NCI-H460 (cell line): ENCODE measurements at places on chromosomes 2 and 18. TPM values are rescaled to one million over a fixed set of nuclear protein-coding genes. Genes with fewer than 3 reads are reported as not detected.

CFC1 gene
- not detected in 2 replicates for total RNA-seq

GRCh38 chr18:8699948-8700347 lies 5.4 kb upstream of the MTCL1 start:
- no peak for DNase-seq

- no peak for DNase-seq
Measured at GRCh38 chr2:124323321-124323720, 298.2 kb downstream of the CNTNAP5 start.

GRCh38 chr2:47205576-47206141 lies 50.6 kb upstream of the STPG4 start:
- DNase-seq: no peak

ATP8B1 gene
- total RNA-seq: 0.25 and 0.26 TPM in 2 replicates

GRCh38 chr2:88451811-88452564 lies 505 bp downstream of the FOXI3 start:
- no peak for DNase-seq

DNA sequence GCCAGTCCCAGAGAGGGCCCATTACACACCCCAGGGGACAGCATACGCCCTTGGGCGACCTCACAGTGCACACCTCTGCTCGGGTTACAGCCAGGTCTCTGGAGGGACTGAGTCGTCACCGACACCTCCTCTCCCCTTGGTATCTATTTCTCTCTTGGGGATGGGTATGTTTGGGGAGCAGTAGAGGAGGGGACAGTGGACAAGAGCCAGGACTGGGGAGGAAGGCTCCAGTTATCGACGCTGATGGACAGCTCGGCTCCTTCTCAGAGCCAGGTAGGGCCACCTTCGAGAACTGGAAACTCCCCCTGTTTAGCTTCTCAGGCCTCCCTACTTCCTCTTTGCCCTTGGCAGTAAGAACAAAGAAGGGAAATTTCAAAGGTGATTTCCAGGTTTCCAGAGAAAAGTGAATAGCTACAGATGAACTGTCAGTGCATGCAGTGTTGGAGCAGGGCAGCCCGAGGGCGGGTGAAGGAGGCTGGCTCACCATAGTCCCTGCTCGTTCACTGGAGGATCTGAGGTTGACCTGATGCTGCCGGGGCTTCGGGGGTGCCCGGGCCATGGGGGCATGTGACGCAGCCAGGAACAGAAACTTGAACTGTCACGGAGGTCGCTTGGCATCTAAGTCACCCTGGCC lies 4.4 kb upstream of the SEMA4C start:
- DNase-seq: no peak

ACMSD gene
- not detected in 2 replicates for total RNA-seq

CTIF gene
- 47.2 and 57.0 TPM in 2 replicates for total RNA-seq

GRCh38 chr2:178450524-178450773 lies 526 bp downstream of the PRKRA start:
- DNase-seq: no peak

PLA2R1 gene
- 20.2 and 22.8 TPM in 2 replicates for total RNA-seq

GRCh38 chr2:200345975-200346374 lies 39.5 kb downstream of the SPATS2L start:
- no peak for DNase-seq

- no peak for DNase-seq
Measured at GRCh38 chr2:43165378-43166069, 60.9 kb downstream of the ZFP36L2 start.

- no peak for DNase-seq
Measured at GRCh38 chr2:9548506-9548905, 7.1 kb downstream of the ADAM17 start.

CRYGC gene
- not detected in 2 replicates for total RNA-seq

HRH4 gene
- total RNA-seq: 0.12 and 0.29 TPM in 2 replicates

GRCh38 chr2:219218217-219218731 lies 484 bp downstream of the ABCB6 start:
- DNase-seq: peak; percentile 48

DNA sequence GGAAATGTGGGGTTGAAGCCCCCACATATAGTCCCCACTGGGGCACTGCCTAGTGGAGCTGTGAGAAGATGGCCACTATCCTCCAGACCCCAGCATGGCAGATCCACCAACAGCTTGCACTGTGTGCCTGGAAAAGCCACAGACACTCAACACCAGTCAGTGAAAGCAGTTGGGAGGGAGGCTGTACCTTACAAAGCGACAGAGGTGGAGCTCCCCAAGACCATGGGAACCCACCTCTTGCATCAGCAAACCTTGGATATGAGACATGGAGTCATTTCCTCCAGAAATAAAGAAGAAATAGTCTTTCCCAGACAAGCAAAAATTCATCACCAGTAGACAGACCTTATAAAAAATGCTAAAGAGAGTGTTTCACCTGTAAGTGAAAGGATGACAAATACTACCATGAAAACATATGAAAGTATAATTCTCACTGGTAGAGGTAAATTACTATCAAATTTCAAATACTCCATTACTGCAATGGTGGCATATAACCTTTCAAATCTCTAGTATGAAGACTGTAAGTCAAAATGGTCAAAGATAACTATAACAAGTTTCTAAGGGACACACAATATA lies 152.6 kb upstream of the EPHA4 start:
- no peak for DNase-seq

DNA sequence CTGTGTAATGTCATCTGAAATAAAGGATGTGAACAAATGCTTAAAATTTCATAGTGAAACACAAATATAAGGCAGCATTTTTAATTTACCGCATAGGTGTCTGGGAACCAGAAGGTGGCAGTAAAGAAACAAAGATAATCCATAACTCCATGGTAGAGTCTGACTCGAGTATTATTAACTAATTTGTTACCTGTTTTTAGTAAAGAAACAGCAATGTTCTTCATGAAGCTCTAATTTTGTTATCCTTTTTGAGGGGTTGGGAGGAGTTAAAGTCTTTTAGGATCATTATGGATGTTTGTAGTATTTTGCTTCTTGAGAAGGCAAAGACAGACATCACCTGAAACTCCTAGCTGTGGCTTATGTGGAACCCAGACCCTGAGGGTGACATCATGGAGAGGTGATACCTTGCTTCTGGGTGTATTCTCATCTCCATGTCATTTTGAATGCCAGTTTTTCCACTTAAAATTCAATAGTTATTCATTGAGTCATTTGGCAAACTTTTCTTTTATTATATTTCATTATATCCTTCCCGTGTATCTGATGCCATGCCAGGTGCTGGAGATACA lies 286.2 kb upstream of the EPAS1 start:
- peak; percentile 59 for DNase-seq

UCN gene
- 4.6 and 6.8 TPM in 2 replicates for total RNA-seq

GRCh38 chr18:64639536-64639935 lies 490.6 kb upstream of the LINC00305 start:
- no peak for DNase-seq

ZNF521 gene
- not detected in 2 replicates for total RNA-seq

CD8A gene
- 0.12 and 0.29 TPM in 2 replicates for total RNA-seq

DNA sequence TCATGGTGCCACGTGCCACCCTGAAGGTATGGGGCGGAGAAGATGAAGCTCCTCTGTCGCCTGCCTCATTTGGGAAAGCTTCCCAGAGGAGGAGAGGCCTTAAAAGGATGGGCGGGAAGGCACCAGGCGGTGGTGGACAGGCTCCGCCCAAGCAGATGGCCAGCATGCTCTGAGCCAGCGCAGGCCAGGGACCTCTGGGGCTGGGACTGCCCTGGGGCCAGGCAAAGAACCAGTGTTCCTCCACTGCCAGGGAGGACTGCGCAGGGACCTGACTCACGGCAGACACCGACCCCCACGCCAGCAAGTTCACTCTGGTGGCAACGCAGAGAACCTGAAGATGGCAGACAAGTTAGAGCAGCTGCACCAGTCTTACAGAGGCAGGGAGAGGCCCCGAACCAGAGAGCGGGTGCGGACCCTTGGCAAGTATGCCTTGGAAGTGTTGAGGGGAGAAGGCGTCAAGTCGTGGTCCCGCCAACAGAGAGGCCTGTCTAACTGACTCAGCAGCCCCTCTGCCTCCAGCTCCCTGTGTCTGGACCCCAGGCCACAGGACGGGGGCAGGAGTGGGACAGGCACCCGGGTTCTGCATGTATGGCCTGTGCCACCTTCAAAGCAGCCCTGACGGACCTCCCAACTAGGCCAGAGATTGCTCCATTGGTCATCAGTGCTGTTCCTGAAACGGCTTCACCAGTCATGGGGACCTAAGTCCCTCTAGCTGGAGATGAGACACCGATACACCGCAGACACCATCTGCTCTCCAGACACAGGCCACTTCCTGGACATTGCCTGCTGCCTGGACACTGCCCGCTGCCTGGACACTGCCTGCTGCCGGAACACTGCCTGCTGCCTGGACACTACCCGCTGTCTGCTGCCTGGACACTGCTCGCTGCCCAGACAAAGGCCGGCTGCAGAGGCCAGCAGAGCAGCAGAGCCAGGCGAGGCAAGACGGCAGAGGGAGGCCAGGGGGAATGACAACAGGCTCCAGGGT lies 124.7 kb downstream of the HDAC4 start:
- peak; percentile 78 for DNase-seq

- DNase-seq: no peak
Measured at GRCh38 chr2:205556357-205556756, 125.9 kb upstream of the NRP2 start.

DTYMK gene
- total RNA-seq: 57.4 and 70.3 TPM in 2 replicates

IL36RN gene
- not detected in 2 replicates for total RNA-seq

LMAN2L gene
- total RNA-seq: 13.2 and 14.3 TPM in 2 replicates

STAMBP gene
- total RNA-seq: 81.2 and 88.6 TPM in 2 replicates

- DNase-seq: no peak
Measured at GRCh38 chr2:60353406-60353800, 200.1 kb downstream of the BCL11A start.

- DNase-seq: no peak
Measured at GRCh38 chr2:169649278-169649677, 44.9 kb downstream of the CFAP210 start.

DNA sequence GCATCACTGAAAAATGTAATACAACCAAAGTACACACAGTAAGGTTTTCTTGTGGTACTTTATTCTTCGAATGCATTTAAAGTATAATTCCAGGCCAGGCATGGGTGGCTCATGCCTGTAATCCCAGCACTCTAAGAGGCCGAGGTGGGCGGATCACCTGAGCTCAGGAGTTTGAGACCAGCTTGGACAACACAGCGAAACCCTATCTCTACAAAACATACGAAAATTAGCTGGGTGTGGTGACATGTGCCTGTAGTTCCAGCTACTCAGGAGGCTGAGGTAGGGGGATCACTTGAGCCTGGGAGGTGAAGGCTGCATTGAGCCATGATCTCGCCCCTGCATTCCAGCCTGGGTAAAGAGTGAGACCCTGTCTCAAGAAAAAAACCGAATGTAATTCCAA lies 3.9 kb upstream of the TTC39C start:
- DNase-seq: no peak

DNA sequence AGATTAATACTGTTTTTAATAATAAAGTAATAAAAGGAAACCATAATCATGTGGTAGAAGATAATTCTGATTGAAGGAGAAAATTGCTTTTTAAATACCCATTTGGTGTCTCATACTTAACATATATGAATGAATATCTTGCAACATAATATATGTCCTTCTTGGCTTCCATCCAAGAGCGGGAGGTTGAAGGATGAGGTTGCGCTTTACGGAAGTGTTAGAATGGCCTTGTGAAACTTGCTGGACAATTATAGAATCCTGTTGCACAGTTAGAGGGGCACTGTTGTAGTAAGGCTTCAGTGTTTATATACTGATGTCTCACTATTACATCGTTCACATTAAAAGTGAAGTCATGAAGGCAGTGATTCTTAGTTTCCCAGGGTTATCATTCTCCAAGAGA lies 9.4 kb downstream of the INSIG2 start:
- peak; percentile 38 for DNase-seq

TRPM8 gene
- not detected in 2 replicates for total RNA-seq

DNA sequence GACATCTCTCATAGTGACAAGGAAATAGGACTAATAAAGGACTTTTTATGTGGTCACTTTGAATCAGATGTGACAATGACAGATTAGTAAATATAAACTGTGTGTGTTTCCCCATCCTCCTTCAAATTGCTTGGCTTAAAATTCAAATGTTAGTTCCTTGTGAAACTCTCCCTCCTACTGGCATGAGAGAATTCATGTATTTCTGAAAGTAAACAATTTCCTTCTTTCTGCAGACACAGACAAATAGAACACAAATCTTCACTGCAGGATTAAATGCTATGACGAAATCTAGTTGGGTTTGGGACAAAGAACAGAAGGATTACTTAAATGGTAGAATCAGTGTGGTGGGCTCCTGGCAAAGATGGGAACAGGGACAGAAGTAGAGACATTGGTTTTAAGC lies 328.7 kb upstream of the FAM98A start:
- DNase-seq: no peak

TBC1D8 gene
- 25.9 and 27.8 TPM in 2 replicates for total RNA-seq

DNA sequence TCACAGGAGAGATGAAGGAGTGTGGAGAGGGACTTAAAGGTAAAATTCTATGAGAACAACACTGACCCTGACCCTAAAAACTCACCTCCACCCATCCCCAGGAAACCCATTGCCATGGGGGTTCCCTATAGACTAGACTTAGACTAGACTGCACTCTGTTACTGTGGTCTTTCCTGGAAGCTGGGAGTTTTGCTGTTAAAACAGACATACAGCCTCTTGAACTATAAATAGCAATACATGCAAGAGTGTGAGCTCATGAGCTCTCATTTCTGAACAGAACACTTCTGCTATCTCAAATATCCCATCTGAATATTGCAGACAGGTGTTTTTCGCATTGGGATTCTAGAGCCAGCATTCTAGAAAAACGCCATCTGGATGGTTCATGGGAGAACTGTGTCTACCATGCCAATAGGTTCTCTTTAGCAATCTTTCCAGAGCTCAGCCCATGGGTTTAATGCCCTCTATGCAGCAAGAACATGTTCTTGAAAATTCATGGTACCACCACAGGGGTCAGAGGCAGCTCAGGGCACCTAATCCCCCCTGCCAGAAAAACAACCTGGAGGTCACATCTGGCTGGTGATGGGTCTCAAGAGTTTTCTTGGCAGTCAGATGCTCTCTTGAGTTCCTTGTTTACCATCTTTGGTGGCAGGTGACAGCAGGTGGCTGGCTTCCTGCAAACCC lies 51.9 kb downstream of the SLC14A2 start:
- DNase-seq: no peak

ANKRD29 gene
- 6.9 and 7.4 TPM in 2 replicates for total RNA-seq

- DNase-seq: no peak
Measured at GRCh38 chr18:60838677-60839076, 466.1 kb upstream of the MC4R start.

STAT4 gene
- total RNA-seq: 10.4 and 12.7 TPM in 2 replicates

GRCh38 chr2:138626148-138626547 lies 124.6 kb downstream of the SPOPL start:
- DNase-seq: no peak

- no peak for DNase-seq
Measured at GRCh38 chr18:44320619-44321460, 359.8 kb upstream of the SETBP1 start.

CD226 gene
- total RNA-seq: 41.8 and 45.5 TPM in 2 replicates

DNA sequence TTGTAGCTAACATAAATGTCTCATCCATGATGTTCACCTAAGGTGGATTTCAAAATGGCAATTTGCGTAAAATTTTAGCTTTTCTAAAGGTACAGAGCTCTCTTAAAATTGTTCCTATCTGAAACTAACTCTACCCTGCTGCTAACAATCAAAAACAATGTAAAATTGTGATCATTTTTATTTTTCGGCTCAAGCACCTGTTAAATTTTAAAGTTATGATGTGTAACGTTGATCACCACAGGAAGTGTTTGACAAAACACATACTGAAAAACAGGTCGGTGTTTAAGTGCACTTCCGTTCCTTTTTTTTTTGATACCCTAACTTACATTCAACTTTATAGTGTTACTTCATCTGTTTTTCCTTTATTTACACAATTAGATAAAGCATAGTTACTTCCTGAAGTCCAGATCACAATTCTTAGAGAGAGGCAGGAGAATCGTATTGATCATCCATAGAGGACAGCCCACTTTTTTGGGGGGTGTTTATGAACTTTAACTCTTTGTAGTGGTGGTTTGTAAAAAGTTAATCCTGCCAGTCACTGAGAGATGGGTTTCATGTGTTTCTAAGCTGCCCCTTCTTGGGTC lies 6.0 kb upstream of the NCK2 start:
- no peak for DNase-seq

ZNF804A gene
- total RNA-seq: 4.3 and 4.9 TPM in 2 replicates
